ENCODE measurements at places on chromosomes 3 and 15.

DNA sequence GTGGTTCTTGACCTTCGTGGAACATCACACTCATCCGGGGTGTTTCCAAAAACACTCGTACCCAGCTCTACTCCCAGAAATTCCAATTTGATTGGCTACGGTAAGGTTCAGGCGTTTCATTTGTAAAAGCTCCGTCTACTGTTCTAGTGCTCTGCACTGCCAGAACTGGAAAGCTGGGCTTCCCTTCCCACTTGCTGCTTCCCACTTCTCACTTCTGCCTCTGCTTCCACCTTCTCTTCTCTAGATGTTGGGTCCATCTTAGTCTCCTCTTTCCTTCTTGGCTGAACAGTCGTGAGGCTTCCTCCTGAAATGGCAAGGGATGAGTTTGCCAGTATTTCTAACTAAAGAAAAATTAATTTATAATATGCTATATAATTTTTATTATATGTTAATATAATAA is 29.8 kb upstream of the RHCG start:
- no peak for DNase-seq

- no peak for DNase-seq
Observed at GRCh38 chr3:2851835-2852234, 258.3 kb downstream of the IL5RA start.

DNA sequence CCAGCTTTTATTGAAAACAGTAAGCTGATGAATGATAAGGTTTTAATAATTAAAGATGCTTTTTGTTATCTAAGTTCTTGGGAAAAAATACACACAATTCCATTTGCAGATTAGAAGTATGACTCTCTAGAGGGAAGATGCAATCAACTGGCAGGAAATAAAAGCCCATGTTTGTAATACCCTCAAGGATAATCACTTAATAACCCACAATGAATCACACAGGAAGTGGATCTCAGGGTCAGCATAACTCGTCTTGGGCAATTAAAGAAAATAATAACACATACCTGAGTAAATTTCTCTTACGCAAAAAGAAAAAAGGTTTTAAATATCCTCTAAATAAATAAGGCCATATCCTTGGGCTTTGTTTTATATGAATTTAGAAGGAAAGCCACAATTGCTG is 9.4 kb upstream of the EID1 start:
- no peak for DNase-seq

GRCh38 chr3:173870976-173871375 is 473.4 kb downstream of the NLGN1 start:
- DNase-seq = no peak

DNA sequence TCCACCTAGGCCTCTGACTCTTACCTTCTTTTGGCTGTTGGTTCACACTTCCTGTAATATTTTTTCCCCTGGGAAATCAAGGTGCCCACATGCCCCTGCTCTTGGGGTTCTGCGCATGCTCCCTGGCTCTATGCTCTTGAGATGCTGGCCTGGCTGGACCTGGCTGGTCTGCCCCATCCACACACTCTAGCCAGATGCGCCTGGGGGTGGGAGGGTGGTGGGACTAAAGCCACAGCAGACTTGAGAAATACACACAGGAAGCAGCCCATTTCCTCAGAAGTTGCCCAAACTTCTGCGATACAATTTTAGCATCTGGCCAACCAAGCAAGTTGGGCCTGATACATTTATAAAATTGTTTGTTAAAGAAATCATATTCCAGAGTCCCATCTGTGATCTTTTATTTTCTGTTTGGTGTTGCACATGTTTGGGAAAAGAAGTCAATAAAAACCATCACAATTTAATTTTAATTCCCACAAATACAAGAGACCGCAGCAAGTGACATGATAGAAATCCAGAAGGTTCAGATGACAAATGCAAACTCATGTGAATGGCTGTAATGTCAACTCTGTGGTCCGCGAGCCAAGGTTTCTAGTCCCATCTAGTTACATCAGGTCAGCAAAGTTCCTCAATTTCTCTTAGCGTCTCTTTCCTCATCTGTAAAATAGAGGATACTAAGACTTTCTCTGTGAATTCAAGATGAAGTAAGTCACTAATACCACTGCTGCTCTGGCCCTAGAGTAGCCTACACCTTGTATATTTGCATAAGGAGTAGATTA is 55.9 kb upstream of the MEF2A start:
- DNase-seq = no peak

- no peak for DNase-seq
Observed at GRCh38 chr3:139358841-139359562, 15.2 kb downstream of the MRPS22 start.

GRCh38 chr3:107411779-107412178 is 34.5 kb downstream of the CCDC54 start:
- no peak for DNase-seq

DNA sequence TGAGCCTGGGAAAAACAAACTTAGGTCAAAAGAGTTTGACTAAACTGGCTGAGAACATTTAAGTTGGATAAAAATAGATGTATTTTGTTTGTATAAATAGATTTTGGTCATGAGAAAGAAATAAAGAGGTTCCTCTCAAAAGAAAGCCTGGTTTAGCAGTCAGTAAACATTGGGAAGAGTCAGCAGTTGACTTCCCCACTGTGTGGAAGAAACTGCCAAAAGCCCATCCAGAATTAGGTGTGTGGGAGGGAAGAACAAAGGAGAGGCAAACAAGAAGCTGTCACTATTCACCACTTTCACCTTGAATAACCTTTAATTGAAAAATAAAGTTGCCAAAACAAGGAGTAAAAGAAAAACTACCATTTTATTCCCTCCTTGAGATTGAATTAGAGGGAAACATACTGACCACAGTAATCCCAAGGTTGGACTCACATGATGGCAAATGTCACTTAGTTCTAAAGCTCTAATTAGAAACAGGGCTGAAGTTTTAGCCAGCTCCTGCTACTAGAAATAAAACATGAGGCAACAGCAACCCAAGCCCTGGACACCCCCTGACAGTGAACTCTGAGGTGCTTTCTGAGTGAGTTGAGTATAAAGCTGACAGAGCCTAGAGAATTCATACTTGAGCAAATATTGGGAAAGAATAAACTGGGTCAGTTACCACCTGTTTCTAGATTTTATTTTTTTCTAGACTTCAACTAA is 139.3 kb downstream of the SERPINI1 start:
- no peak for DNase-seq

GRCh38 chr3:174216946-174217718 is 642.0 kb upstream of the NAALADL2 start:
- DNase-seq = no peak

GRCh38 chr3:7800006-7800780 is 701.4 kb upstream of the LMCD1 start:
- no peak for DNase-seq

- no peak for DNase-seq
Observed at GRCh38 chr3:112735926-112736325, 95.0 kb upstream of the CCDC80 start.

DNA sequence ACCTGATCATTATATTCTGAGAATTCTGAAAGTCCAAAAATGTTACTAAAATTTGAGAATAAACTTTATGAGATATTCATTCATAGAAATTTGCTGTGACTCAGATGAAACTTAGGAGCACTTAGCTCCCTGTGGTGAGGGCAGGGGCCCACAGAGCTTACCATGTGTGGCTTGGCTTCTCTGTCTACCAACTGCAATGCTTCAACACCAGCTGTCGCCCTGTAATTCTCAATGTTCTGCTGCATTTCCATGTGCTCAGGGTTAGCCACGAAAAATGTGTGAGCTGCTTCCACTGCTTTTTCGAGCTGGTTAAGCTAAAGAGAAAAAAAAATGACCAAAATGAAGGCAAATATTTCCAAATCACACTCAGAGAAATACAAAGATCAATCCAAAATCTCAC is 125.6 kb downstream of the P3H2 start:
- DNase-seq = no peak

DNA sequence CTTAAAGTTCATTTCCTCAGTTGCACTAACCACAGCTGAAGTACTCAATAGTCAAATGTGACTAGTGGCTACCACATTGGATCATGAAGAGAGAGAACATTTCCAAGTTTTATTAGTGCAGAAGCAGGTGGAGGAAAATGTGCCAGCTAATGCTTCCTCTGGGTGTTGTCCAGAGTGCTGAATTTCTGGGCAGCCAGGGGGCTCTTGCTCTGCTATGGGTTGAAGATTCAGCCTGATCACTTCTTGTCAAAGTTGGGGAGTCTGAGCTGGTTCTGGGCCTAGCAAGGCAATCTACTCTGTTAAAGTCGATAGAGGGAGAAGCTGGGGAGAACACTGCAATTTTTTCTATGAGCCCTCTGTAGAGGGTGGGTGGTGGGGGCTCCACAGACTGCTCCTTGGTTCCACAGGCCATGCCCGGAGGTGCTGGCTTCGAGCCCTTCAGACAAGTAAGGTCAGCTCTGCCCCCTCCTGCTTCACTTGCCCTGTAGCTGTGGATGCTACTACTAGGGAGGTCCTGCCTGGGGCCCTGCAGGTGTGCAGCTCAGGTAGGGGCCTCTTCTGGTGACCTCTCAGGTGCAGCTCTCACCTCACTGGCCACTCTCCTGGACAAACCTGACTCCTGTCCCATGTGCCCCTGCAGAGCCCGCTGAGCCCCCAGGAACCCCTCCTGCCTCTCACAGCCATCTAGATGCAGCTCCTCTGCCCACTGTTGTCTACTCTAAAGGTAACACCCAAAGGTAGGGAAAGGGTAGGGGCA is 8.2 kb downstream of the ALG3 start:
- no peak for DNase-seq

DNA sequence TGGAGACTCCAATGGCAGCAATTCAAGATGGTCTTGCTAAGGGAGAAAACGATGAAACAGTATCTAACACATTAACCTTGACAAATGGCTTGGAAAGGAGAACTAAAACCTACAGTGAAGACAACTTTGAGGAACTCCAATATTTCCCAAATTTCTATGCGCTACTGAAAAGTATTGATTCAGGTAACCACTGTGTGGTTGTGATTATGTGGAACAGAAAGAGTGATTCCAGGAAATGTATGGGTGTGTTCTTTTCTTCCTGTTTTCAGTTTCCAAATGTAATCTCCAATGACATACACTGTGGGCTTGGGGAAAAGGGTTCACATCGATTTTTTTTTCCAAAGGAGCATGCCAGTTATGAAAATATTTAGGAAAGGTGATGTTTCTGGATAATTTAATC is 10.9 kb downstream of the SCG3 start:
- DNase-seq = no peak

GRCh38 chr3:54628888-54629441 is 298.9 kb downstream of the LRTM1 start:
- DNase-seq = no peak

DNA sequence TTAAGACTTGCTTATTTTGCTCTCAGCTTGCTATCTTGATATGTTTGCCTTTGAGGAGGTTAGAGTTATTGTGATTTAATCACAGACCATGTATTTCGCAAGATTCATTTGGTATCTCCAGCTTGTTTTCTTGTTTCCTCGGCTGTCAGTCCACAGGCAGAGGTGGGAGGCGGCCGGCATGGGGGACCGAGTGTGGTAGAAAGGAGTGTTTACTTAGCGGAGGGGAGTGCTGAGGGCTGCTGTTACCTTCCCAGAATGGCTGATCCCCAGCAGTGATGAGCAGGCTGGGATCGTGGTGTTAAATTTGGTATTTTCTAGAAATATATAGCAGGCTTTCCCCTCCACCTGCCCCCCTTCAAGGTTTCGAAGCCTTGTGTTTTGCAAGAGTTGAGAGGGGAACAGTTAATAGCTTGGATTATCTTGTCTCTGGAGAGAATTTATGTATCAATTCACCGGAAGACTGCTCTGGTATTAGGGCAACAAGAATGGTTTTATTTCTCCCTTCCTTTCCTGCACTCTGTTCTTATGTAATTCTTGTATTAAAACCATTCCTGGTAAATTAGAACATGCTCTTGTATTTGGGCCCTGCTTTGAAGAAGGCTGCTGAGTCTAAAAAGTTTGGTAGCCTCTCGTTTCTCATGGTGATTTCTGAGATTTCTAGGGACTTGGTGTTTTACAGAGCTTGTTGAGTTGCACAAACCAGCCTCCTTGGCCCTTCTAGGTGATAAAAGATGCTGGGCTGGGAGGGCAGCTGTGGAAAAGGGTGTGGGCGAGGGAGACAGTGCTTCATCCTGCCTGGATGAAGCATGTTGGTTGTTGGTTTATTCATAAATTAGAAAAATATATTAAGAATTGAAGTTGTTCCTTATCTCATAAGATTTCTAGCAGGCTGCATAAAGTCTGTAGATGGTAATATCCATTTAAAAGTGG is 151.4 kb downstream of the IGF1R start:
- DNase-seq = no peak

DNA sequence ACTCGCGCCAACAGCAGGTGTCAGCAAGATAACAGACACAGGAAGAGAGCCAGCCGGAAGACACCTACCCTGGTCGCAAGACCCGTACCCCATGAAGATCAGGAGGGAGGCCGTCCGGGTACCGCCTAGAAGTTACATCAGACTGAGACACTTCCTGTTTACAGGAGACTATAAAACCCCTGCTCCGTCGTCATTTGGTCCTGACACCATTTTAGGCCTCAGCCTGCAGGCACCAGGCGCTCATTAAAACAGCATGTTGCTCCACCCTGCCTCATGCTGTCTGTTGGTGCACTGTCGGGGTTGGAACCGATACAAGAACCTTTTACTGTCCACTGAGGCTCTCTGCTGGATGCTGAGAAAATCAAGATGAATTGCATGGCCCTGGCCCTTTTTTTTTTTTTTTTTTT is 15.6 kb upstream of the PRTG start:
- no peak for DNase-seq

DNA sequence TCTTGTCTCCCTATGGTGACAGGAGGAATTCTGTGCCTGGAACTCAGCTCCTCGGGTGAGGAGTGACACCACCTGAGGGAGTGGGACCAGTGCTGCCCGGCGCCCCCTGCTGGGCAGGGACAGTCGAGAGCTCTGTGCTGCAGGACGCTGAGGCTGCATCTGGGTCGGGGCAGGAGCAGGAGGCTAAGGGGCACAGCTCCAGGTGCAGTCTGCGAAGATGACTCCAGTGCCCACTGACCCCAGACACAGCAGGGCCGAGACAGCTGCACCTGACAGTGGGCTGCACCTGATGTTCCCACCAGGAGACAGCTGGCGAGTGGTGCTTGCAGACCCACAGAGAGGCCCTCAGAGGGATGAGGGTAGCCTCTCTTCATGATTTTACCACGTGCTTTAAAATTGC is 152.9 kb downstream of the ATP10A start:
- DNase-seq = no peak

DNA sequence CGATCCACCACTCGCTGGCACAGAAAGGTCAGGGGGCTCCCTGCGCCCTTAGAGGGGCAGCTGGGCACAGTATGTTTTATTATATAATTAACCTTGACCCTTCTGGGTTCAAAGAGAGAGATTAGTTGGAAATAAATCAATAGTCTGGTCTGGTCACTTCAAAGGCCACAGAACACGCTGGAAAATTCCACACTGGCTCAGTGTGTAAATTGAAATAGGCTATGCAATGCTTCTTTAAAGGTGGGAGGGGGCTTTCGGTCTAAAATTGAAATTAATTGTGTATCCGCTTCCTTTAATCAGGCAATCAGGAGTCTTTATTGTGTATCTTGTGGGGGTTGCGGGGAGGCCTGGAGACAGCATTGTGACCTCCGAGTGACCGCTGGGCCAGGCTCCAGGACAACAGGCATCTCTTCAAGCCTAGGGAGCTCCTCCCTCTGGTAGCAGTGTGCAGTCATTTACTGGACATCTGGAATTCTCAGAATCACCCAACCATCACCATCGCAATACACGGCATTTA is 8.0 kb downstream of the RNU5B-1 start:
- peak; percentile 62 for DNase-seq

All from left renal pelvis (tissue), 4 donors.